ENCODE measurements at places on chromosomes 3 and 15. TPM values are rescaled to one million over a fixed set of nuclear protein-coding genes. Genes with fewer than 3 reads are reported as not detected.

GOLGA8Q gene
- 1.5 TPM for total RNA-seq

CEP152 gene
- 10.1 TPM for total RNA-seq

HRG gene
- total RNA-seq = not detected

CHRNA5 gene
- 1.5 TPM for total RNA-seq

SEMA3B gene
- total RNA-seq = 26.0 TPM

TMEM40 gene
- total RNA-seq = not detected

PROK2 gene
- not detected for total RNA-seq

RAD54L2 gene
- total RNA-seq = 20.0 TPM

GABRG3 gene
- total RNA-seq = not detected

SCAANT1 gene
- total RNA-seq = not detected

EFCAB12 gene
- under 0.01 TPM for total RNA-seq

IL5RA gene
- not detected for total RNA-seq

TM4SF4 gene
- total RNA-seq = 0.15 TPM

CPN2 gene
- total RNA-seq = not detected

CADM2 gene
- 0.15 TPM for total RNA-seq

Data from smooth muscle cell of trachea (primary cell).